ENCODE measurements at places on chromosomes 11 and 22.
A peak's percentile ranks its signal among the peaks of the same experiment; 100 is the strongest.

DNA sequence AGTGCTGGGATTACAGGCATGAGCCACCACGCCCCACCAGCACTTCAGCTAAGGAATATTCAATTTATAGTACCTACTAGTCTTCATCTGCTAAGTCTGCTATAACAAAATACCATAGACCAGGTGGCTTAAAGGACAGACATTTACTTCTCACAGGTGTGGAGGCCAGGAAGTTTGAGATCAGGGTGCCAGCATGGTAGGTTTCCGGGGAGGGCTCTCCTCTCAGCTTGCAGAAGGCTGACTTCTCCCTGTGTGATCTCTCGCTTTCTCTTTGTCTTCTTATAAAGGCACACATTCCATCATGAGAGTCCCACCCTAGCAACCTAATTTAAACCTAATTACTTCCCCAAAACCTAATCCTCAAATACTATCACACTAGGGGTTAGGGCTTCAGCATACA lies 433.0 kb downstream of the INSC start:
- no peak for DNase-seq

DNA sequence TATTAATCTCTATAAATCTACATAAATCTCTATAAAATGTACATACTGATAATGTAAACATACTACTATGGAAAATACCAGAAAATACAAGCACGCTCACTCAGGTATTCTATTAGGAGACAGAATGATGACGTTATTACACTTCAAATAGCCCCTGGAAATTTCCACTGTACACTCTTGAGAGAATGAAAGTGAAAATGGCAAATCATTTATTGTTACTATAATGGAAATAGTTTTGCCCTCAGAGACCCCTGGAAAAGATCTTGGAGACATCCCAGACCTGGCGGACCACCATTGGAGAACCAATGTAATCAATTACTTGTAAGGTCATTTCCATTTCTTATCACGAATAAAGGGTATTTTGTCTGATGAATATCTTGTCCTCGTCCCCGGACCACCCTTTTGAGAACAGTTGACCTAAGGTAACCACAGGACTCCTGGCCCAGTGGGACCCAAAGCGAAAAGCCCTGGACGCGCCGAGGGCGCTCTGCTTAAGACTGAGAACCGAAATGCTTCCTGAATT lies 509 bp upstream of the PRRG4 start:
- DNase-seq = no peak

GRCh38 chr22:42317008-42317407 lies 46.6 kb upstream of the TCF20 start:
- no peak for DNase-seq

DNA sequence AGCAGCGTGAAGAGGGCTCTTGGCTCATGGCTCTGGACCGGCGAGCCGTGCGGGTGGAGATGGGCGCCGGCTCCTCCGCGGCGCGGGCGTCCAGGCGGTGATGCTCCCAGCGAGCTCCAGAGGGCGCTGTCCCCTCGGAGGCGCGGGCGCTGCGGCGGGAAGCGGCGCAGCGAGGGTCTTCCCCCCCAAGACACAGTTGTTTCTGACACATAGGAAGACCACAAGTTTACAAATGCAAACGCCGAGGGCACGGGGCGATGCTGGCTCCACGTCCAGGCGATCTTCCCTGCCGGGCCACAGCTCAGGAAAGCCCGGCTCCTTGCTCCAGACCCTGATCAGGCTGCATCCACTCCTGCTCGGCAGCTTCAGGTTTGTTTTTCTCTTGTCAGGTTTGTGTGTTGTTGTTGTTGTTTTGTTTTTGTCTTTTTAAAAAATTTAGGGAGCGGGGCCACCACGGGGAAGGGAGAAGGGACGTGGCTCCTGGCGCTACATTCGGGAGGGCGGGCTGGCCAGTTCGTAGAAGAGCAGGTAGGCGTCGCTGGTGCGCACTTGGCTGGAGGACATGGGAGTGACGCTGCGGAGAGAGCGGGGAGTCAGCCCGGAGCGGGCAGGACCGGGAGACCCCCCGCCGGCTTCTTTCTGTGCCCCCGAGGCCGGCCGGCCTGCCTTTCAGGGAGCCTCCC lies 10.0 kb upstream of the MFRP start:
- peak; percentile 59 for DNase-seq

DNA sequence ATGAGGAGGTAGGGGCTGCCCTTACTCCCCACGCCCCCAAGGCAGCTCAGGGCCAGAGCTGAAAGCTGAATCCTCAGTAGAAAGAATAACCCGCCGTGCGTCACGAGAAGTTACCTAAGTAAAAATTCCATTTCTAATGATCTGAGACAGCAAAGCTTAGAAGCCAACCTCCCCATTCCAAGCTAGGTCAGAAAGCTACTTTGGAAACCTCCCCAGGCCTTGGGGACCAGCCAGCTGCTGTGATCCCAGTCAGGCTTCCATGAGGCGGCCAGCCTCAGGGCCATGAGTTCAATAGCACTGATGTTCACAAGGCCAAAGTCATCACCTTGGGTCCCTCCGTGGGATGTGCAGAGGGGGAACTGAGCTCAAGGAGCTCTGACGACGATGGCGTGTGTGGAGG lies 6.9 kb downstream of the SHISAL1 start:
- DNase-seq = no peak

- DNase-seq = no peak
Measured at GRCh38 chr11:1399386-1400316, 9.9 kb downstream of the BRSK2 start.

DNA sequence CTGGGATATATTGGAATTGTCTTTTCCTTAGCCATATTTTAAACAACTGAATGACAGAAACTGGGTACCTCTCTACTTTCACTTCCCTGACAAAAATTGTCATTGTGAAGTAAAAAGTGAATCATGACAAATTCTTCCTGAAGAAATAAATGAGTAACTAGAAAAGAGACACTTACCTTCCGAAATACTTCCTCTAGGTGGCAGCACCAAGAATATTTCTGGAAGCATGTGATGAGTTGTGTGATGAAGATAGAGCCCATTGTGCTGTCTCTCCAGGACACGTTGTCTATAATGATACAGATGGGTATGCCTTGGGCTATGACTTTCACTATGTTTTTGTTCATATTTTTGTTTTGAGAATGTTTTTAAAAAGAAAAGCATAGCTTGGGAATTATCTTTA lies 21.5 kb downstream of the CASP4 start:
- DNase-seq = no peak

DNA sequence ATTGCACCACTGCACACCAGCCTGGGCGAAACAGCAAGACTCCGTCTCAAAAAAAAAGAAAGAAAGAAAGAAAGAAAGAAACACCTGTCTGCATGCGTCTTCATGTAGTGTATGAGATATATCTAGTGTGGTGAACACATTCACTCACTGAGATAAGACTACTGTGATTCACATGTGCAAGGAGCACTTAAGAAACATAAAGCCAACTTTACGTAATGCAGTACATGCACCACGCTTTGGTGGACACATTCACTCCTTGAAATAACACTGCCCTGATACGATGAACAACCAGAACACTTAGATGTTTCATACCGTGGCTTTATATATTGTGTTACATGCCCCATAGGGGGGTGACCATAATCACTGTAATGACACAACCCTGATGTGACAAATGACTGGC lies 96.0 kb downstream of the MICAL3 start:
- DNase-seq = no peak

DNA sequence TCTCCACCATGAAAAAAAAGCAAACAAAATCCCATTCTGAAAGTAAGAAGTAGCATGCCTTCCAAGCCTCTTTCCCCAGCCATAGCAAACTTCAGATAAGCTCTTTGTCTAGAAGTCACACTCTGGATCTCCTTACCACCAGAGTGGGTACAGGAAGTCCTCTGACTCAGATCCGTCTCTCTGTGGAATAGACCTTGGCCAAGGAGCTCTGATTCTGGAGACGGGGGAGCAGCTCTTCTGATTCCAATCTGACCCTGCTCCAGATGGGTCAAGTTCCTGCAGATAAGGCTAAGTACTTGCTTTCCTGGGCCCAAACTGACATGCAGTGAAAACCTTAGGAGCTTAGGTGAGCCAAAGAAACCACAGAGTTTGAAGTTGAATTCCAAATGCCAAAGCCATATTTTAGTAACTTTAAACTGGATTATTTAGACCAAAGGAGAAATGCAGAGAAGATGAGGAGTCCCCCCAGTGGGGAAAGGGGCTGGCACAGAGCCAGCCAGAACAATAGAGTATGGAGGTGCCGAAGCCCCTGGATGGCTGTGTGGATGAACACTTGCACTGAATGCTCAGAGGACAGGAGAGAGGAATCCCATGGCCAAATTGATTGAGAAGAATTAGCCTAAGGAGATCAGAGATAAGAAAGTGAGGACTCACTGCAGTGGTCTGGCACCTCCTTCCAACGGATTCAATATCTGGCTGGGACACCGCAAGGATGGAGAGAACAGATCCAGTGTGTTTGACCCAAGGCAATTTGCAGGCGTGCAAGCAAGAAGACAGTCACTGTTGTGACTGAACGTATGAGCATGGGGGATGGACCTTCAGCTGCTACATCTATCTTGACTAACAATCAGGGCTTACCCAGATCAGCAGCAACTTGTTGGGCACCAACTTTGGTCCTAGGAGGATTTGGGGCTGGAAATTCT lies 54.9 kb downstream of the ENDOD1 start:
- no peak for DNase-seq

GRCh38 chr11:119158467-119158866 lies 9.6 kb downstream of the ABCG4 start:
- DNase-seq = no peak

GRCh38 chr22:26041931-26042330 lies 127.3 kb upstream of the SEZ6L start:
- no peak for DNase-seq

DNA sequence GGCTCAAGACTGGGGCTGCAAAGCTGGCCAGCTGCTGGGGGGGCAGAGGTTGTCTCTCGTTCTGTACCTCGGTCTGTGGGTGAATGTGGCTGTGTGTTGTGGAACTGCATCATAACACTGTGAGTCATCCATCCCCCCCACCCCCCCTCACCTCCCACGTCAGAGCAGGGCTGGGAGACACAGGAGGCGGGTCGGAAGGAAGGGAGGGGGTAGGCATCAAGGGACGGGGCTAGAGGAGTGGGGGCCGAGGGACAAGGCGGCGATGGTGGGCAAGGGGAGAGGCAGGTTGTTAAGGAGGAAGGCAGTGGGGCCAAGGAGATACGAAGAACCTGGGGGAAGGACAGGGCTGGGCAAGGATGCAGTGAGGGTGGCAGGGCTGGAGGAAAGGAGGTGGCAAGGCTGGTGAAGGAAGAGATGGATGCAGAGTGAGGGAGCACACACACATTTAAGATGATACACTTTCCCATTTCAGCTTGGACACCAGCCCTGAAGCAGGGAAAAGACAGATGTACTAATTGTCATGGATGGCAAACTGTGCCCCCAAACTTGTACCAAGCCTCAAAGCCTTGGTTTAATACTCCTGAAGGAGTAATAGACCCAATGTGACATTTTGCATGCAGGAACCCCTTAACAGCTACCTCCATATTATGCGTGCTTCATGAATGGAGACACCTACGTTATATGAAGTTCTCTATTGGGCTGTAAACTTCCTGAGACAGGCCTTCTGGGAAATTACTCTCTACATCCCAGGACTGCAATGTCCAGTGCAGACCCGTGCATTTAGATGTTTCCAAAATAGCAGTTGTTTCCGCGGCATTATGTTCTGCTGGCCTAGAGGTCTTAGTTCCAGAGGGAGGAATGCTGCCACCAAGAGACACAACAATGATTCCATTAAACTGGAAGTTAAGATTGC lies at the start of gene YPEL4:
YPEL4 (minus strand) TSS at position 87 of the 913 bp plus-strand sequence. CDS start 2,805 bp downstream, outside the sequence.
- DNase-seq = peak; percentile 60

DNA sequence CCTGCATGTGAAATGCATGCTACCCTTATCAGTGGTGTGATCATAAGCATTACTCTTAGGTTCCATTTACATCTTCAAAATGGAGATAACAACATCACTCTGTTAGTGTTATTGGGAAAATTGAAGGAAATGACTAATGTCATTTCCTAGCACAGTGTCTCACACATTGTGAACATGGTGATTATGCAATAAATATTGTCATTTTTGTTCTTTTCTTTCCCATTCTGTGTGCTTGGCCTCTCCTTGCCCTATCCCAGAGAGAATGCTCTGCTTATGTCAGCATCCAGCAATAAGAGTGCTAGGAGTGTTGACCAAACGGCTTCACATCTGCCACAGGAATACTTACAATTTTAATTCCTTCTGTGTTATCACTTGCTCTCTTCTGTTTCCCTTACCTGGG lies 1024.1 kb upstream of the CCDC90B start:
- DNase-seq = no peak

DNA sequence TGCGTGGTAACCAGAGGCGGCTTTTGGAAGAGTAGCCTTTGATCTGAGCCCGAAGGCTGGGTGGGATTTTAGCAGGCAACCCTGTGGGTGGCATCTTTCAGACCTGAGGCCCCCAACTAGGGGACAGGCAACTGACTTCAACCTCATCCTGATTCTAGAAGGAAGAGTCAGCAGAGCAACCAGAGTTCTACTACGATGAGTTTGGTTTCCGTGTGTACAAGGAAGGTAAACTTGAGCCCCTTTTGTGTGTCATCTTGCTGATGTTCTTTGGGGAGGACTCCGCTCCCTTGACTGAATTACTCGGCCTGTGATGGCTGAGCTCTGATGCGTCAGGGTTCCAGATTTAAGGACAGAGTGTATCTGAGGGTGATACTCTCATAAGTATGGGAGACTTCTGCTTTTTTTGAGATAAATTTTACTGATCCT lies 31.6 kb downstream of the SGSM3 start:
- DNase-seq = no peak

- DNase-seq = no peak
Measured at GRCh38 chr11:3885855-3886254, 30.4 kb downstream of the STIM1 start.

DNA sequence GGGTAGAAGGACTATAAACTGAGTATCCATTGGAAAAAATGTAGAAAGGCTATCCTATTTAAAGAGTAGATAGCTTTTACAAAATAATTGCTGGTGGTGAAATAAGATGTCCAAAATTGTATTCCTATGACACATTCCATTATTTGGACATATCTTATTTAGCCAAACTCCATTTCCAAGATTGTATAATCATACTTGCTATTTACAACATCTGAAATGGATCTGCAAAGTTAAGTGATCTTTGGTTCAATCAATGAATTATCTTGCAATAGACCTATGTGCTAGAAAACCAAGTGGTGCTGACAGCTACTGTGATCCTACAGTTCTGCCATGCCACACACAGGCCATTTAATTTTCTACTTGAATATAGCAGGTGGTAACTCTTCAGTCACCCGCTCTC lies 11.0 kb upstream of the BLID start:
- DNase-seq = no peak

DNA sequence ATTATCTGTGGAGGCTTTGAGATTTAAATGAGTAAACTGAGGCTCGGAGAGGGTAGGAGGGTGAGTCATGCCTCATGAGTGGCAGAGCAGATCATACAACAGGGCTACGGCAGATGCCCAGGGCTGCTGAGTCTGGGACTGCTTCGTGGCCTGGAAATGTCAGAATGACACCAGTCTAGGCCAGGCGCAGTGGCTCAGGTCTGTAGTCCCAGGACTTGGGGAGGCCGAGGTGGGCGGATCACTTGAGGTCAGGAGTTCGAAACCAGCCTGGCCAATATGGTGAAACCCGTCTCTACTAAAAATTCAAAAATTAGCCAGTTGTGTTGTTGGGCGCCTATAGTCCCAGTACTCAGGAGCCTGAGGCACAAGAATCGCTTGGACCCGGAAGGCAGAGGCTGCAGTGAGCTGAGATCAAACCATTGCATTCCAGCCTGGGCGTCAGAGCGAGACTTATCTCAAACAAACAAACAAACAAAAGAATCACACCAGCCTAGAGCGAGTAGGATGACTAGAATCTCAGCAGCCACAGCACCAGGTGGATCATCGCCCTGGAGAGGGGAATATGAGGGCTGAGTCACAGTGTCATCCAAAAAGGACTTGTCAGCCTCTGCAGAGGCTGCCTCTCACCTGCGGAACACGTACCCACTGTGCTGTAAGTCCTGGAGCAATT lies 48.6 kb upstream of the ADA2 start:
- no peak for DNase-seq
